Activated CD8-positive, alpha-beta memory T cell treated with anti-CD3 and anti-CD28 coated beads for 1 hour (primary cell): ENCODE measurements at places on chromosomes 6 and 20.

GRCh38 chr6:136950436-136951126 lies 28.5 kb downstream of the SLC35D3 start:
- DNase-seq: no peak

- DNase-seq: no peak
Observed at GRCh38 chr6:44489910-44490604, 102.6 kb downstream of the CDC5L start.

GRCh38 chr6:146891615-146892265 lies 293.0 kb downstream of the ADGB start:
- no peak for DNase-seq

- no peak for DNase-seq
Observed at GRCh38 chr6:130622142-130622541, 205.1 kb upstream of the SMLR1 start.

GRCh38 chr6:129853996-129854711 lies 7.0 kb downstream of the TMEM244 start:
- no peak for DNase-seq

- DNase-seq: no peak
Observed at GRCh38 chr6:18425218-18425617, 38.1 kb downstream of the RNF144B start.

DNA sequence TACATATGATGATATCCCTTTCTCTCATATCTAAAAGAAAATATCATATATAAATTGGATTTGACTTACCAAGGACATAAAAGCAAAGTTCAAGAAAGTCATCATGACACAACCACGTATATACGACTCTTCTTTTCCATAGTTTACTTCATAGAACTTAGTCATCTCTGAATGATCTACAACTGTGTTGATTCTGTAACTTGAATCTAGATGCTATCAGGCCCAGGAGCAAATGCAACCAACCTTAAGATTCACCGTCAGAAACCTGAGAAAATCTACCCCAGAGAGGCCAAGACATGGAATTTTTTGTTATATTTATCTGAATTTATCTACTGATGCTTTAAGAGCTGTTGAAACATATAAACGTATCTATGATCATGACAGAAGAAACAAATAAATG lies 165.6 kb downstream of the PDE10A start:
- no peak for DNase-seq

- DNase-seq: no peak
Observed at GRCh38 chr6:44508646-44509045, 121.1 kb downstream of the CDC5L start.

DNA sequence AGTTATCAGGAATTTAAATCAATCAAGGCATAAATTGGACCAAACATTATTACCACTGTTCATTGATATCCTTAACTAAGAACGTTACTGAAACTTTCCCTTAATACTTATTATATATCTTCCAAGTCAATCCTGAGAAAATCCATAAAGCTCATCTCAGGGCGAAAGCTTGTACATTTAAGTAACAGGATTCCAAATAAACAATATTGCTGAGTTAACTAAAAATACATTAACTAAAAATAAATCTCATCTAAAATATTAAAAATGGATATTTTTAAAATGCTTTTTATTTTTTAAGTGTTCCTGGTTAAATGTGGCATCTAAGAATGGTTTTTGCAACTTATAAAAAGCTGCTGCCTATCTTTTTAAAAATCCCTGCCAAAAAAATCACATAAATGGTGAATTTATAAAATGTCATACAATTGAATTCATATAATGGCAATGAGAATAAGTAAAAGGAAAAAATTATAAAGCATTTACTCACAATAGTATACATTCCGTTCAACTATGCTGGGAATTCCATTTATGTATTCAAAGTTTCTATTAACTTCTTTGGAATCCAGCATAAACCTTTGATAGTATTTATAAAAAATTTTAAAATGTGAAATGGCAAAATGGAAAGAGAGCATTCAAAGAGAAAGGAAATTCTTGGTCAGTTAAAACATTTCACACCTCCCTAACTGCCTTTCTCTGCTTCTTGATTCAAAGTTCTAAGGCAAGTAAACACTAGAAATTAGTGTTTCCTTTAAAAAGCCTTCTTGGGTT lies 20.8 kb upstream of the GMDS start:
- no peak for DNase-seq

- DNase-seq: no peak
Observed at GRCh38 chr6:1178590-1178989, 133.3 kb upstream of the FOXQ1 start.

DNA sequence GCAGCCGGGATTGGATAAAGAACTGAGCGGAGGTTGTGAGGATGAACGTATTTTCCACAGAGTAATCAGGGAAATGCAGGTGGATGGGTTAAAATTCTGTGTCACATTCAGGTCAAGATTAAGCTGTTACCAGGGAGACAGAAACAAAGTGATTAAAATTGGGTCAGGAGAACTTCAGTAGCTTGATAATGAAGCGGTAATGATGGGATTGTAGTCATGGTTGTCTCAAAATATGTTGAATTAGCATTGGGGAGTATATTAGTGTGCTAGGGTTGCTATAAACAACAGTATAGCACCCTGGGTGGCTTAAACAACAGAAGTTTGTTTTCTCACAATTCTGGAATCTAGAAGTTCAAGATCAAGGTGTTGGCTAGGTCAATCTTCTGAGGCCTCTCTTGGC lies 155.5 kb downstream of the GJA1 start:
- no peak for DNase-seq

- DNase-seq: no peak
Observed at GRCh38 chr6:16090452-16090851, 38.4 kb upstream of the MYLIP start.

DNA sequence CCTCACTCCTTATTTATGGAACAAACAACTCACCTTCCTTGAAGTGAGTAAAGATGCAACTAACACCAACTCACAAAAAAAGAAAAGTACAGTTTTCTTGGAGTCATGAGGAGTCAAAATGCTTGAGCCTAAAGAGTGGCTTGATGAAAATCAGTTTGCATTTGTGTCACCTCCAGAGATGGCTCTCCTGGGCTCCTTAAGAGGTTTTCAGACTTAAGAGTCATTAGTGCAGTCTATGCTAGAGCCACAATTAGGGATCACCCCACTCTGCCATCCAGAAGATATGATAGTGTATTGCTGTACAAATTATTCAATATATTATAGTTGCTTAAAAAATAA lies 11.9 kb upstream of the SNX9 start:
- DNase-seq: no peak

- DNase-seq: no peak
Observed at GRCh38 chr6:47245745-47246371, 63.8 kb downstream of the TNFRSF21 start.

DNA sequence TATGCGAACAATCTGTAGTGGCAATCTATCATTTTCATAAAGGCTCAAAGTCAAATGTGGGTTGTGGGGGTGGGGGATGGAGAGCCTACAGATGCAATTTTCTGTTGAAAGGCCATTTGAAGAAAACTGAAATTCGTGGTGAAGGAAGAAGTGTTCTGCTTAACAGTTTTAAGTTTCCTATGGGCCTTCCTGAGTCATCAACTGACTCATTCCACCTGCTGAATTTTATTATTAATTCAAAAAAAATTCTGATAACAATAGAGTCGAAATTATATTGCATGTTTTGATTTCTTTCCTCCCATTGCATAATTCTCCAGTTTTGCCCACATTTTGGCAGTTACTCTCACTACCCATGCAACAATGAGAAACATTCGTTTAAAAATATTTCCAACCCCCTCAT lies 622.3 kb upstream of the ARID1B start:
- no peak for DNase-seq

DNA sequence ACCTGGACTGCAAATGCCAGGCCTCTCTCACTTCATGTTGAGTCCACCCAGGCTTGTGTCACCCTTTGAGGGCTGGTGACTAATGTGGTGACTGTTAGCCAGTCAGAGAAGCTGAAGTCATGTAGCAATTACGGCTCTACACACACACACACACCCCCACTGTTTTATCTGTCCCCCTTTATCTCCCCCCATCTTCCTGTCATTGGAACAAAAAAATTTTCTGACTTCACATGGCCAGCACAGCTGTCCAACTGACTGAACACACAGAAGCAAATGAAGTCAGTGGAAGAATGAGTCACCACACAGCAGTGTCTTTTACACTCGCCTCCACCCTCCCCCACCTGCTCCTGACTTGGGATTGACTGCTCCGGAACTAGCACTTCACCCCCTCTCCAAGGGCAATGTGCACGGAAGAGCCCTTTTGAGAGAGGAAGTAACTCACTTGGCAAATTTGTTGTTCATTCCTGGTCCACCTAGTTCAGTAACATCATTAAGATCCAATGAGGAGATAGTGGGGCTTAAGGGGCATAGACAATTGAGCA lies 198.0 kb downstream of the RNF144B start:
- DNase-seq: no peak

DNA sequence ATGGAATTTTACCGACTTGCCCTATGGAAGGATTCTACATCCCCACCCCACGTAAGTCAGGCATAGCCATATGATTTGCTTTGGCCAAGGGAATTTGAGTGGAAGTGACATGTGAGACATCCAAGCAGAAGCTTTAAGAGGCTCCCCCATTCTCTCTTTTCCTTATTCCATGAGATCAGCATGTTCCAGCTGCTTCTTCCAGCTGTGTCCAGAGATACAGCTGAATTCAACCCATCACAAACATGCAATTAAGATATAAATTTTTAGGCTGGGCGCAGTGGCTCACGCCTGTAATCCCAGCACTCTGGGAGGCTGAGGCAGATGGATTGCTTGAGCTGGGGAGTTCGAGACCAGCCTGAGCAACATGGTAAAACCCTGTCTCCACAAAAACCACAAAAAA lies 16.0 kb upstream of the YWHAB start:
- DNase-seq: no peak

DNA sequence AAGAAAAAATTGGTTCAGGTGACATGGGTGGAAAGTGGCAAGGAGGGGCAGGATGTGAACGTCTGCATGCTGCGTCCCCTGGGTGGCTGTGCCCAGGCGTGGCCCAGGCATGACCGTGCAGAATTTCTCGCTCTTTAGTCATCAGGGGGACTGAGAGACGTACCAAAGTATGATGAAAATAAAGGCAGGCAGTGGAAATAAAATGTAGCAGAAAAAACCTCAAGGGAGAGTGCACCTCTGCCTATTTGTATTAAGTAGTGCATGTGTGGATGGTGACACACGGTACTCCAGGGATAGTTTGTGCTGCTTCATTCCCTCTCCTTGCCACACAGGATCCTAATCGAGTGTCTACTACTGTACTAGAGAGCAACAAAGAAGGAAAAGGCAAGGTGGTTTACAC lies 81.1 kb downstream of the ATP9A start:
- no peak for DNase-seq

- DNase-seq: no peak
Observed at GRCh38 chr6:36649701-36650484, 28.6 kb upstream of the CDKN1A start.

DNA sequence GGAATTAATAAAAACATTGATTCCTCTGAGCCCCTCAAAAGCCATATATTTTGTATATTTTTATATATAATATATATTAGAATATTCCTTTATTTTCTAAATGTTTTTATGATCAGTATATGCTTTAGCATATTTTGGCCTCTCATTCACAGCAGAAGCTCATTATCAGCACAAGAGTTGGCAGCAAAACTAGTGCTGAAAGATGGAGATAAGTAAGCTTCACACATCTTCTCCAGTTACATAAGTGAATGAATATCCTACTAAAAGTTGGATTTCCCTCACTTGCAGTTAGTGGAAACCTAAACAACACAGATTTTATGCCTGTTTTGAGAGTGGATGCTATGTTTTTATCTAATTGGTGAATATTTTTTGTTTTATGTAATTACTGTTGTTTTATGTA lies 1303.8 kb upstream of the ADGRB3 start:
- no peak for DNase-seq

GRCh38 chr20:57013741-57014140 lies 252.7 kb downstream of the BMP7 start:
- DNase-seq: no peak

DNA sequence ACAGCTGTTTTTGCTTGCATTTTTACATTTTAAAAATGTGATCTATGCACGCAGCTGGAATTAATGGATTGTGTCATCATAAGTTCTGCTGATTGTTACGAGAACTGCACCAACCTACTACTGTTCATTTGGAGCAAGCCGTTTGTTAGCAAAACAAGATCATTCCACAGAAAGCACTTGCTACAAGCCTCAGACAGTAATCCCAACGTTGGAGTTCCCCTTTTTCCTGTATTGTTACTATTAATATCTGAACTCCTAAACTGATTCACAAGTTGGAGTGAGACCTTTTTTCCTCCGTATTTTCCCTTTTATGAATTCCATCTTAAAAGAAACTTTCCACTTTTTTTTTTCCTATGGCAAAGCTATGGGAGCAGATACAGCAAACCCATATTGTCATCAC lies 3.5 kb downstream of the TENT5A start:
- no peak for DNase-seq

DNA sequence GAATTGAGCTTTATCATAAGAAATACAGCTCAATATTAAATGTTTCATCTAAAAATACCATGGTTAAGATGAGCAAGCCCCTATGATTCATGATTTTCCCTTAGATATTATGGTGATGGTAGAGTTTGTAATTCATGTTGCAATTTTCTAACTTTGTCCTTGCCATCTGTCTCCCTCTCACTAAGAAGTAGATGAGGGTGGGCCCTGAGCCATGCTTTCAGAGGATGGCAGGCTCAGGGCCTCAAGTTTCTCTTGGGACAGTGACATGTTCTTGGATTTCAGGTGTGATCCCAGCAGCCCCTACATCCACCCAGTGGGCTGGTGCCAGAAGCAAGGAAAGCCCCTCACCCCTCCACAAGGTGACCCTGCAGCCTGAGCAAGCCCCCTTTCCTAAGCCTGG lies 25.6 kb downstream of the L3MBTL1 start:
- DNase-seq: no peak

DNA sequence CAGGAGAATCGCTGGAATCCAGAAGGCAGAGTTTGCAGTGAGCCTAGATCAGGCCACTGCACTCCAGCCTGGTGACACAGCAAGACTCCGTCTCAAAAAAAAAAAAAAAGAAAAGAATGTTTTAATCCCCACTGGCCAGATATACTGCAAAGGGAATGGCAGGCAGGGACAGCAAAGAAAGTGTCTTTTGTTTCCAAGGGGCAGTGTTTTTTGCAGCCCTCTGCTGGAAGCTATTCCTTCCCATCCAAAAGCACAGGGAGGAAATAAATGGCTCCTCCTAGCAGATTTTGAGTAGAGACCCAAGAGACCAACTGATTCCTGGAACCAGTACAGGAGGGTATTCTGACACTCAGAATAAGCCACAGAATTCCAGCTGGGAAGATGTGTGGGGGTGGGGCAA lies 112.5 kb upstream of the STMND1 start:
- DNase-seq: no peak
